Activated CD8-positive, alpha-beta T cell treated with anti-CD3 and anti-CD28 coated beads for 36 hours (primary cell): ENCODE measurements at places on chromosomes 12 and 14.

- no peak for DNase-seq
Measured at GRCh38 chr12:13044906-13045299, 722 bp downstream of the FAM234B start.

GRCh38 chr12:108511633-108512540, 3.2 kb upstream of the FICD start:
- DNase-seq, result peak; percentile 86

DNA sequence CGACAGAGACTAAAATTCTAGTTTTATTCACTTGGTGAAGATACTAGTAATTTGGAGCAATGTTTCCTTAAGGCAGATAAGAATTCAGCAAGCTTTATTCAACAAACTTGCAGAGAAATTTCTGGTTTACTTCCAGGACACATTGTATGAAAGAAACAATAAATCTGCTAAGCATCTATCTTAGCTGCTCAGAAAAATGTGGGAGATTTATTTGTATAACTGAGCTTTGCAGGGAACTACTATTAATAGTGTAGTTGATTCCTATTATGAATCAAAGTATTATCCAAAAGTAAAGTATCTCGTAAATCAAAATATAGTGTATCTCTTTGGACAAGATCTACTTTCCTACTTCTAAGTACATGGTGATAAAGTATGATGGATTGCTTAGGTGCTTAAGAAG, 239.4 kb upstream of the TMTC1 start:
- no peak for DNase-seq

GRCh38 chr12:3101309-3102024, 24.3 kb downstream of the TSPAN9 start:
- DNase-seq, result no peak

DNA sequence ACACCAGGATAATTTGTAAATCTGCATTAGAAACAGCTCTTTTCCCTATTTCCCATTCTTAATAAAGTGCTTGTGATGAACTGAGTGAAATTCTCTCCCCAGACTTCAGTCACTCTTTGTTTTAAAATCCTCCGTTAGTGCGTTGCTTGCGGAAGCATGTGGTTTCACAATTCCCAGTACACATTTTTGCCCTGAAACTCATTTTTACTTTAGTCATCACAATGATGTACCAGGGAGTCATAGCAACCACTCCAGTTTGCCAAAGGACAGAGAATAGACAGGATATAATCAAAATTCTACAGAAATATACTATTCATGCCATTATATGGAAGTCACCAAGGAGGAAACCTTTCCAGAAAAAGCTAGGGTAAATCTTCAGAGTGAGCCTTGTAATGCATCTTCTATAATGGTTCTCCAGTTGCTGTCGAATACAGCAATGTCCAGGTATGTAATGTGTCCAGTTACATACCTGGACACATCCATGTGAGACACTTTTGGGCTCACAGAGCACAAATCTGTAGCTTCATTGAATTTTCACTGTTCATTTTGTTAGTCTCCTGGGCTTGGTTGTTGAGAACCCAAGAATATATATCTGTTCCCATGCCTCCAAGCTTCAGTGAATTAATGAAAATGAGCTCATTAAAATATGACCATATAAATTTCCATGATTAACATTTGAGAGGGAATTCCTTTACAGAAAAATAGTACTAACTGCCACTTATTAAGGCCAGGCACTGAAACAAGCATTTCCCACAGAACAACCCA, 57.8 kb downstream of the GPR135 start:
- no peak for DNase-seq

DNA sequence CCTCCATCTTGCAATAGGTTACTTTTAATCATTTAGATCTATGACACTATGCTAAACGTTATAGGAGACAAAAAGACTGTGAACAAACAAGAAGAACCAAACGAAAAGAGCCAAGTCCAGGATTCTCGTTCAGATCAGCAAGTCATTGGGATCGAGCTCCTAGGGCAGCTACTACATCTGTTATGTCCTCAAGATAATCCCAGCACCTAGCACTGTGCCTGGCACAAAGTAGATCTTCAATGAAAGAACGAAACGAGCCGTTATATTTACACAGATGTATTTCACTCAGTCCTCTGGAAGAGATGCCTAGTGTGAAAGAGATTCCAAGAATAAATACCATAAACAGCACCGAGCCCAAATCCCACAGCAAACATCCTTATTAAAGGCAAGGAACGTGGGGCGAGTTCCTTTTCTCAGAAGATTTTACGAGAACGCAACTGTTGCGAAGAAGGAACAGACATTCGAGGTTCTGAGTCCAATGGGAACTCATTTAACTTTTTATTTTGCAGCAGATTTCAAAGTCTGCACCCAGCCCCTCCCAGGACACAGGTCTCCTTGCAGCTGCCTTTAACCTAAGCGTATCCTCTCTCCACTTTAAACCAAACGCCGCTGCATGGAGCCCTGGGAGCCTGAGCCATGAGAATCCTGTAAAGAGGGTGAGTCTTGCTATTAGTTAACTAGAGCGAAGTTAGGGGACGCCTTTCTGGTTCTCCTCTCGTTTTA, 544 bp upstream of the TDP1 start:
- DNase-seq, result no peak

GRCh38 chr14:46323404-46323762, 328.2 kb downstream of the RPL10L start:
- no peak for DNase-seq

DNA sequence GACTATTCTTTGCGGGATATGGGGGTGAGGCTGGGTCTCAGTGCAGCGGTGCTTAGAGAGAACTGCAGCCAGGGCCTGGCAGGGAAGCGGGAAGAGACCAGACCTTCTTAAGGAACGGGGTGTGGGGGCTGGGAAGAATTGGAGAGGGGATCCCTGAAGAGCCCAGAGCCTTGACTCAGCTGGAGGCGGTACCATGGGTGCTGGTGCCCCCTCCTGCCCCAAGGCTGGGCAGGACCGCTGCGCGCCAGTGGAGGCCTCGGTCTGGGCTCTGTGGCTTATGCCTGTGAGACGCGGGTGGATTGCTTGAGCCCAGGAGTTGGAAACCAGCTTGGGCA, 1.3 kb upstream of the RNU7-1 start:
- DNase-seq, result no peak
